Stimulated activated CD8-positive, alpha-beta memory T cell treated with anti-CD3 and anti-CD28 coated beads, Interleukin-4, amount 100 ng/mL, for 1 hour (primary cell): ENCODE measurements at places on chromosomes 13 and 19.

GRCh38 chr13:63110466-63110865, 1694.8 kb upstream of the PCDH20 start:
- no peak for DNase-seq

DNA sequence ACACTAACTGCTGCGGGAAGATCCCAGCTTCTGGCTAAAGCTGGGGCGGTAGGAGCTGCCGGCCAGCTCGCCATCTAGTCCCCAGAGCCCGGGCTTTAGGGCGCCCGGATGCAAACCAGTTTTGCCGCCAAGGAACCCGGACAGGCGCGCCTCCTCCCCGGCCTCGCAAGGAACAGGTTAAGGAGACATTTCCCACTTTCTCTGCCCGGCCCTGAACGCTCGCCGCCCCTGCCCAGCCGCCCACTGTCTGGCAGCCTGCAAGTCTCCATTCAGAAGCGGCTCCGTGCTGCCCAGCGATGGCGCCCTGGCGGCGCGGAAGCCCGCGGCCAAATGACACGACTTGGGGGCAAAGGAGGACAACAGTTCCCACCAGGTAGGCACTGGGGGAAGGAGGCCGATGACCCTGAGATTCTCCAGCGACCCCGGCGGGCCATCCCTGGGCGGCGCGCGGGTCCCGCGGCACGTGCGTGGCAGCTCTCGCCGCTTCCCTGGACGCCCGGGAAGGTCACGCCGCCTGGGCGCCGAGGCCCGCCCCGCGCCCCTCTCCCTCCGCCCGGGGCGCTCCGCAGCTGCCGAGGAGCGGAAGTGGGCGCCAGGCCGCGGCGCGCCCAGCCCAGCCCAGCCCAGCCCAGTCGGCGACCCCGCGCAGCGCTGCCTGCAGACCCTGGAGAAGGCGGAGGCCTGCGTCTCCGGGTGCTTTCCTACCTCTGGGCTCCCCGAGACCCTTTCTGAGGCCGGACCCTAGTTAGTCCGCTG, 42.2 kb upstream of the HNRNPA1L2 start:
- DNase-seq = no peak

DNA sequence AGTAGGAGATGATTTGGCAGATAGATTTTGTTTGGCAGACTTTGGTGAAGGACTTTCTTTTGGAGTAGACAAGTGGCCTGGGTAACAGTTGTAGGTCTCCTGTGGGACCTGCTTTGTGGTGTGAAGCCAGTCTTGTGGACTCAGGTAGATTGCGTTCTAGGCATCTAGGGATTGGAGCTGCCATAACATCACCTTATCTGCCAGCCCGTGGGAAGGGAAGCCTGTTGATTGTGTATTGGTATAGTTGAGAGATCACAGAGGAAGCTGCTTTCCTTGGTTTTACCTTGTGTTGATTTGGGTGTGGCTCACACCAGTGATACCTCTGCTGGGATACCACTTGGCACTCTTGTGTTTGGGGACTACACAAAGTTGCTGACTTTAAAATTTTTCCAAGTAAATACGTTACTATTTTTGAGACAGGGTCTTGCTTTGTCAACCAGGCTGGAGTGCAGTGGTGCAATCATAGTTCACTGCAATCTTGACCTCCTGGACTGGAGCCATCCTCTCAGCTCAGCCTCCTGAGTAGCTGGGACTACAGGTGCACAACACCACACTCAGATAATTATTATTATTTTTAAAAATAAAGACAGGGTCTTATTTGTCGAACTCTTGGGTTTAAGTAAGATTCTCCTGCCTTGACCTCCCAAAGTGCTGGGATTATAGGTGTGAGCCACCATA, 7.8 kb downstream of the HNRNPM start:
- DNase-seq = no peak

DNA sequence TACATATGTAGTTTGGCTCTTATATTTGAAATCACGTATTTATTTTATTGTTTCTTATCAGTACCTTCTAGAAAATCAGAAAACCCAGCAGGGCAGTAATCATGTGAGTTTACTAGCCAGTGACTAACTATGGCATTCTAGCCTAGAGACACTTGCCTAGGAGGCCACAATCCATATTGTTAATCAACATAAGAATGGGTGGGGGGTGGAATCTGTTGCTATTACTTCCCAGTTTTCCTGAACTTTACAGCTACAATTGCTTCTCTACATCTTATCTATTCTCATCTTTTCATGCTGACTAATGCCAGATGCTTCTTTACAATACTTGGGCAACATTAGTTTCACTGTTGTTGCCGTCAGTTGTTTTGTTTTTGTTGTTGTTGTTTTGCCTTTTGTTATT, 18.7 kb upstream of the ATXN8OS start:
- DNase-seq = no peak

GRCh38 chr13:79271616-79272015, 134.4 kb downstream of the RBM26 start:
- DNase-seq = no peak

GRCh38 chr13:99370481-99371275, 63.5 kb upstream of the GPR183 start:
- DNase-seq = no peak

DNA sequence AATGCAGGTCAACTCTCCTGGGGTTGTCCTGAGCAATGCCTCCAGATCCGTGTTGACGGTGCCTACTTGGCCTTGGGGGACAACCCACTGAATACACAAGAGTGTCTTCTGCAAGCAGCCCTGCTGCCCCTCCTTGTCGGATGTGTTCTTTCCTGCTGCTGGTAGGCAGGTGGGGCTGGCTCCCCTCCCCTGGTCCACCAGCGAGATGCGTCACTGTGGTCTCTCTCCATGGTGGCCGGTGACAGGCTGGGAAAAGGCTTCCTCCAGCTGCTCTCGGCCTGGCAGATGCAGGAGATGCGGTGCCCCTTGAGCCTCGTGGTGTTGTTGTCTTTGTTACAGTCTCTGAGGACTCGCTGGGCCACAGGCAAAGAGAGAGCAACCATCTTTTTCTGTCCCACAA, 84.9 kb downstream of the RGCC start:
- no peak for DNase-seq

- DNase-seq = no peak
Measured at GRCh38 chr19:39341129-39341718, 997 bp upstream of the SAMD4B start.

- DNase-seq = no peak
Measured at GRCh38 chr13:88483202-88483601, 812.0 kb downstream of the SLITRK5 start.

DNA sequence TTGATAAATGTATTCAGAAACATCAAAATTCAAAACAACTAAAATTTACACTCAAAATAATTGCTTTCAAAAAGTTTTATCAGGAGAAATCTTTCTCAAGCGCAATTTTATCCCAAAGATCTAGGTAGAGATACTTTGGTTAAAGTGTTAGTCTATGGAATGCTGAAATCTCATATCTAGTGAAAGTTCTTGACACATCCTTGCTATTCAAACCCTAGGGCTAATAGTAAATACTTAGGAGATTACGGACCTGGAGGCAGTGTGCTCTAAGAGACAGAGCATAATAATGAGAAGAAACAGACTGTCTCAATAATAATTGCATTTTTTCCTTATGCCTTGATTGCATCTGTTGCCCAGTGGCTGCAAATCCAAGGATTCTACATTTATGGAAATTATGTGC, 330.8 kb downstream of the DACH1 start:
- DNase-seq = no peak

GRCh38 chr19:51921949-51922348, 5.3 kb upstream of the ZNF613 start:
- no peak for DNase-seq
